Aorta (tissue), 5 donors: ENCODE measurements at places on chromosomes 11 and 22. TPM values are rescaled to one million over a fixed set of nuclear protein-coding genes. Genes with fewer than 3 reads are reported as not detected.

GRCh38 chr11:86274999-86275398, 27.0 kb upstream of the HIKESHI start:
- no peak for DNase-seq

DNA sequence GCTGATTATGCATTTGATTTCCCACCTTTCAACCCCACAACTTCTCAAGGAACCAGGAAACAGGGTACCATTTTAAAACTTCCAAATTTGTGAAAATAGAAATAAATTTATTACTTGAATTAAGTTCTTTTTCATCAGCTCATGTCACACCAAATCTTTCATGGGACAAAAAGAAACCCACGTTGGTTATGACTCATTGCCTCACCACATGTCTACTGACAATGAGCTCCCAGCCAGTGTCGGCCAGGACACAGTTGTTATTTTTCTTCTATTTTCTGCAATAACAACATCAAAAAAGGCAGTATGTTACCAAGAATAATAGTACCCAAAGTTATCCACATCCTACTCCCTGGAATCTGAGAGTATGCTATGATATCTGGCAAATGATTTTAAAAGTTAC, 17.3 kb downstream of the MS4A6A start:
- DNase-seq, result no peak

GRCh38 chr11:74005721-74006517, 3.0 kb downstream of the UCP3 start:
- DNase-seq, result no peak

DNA sequence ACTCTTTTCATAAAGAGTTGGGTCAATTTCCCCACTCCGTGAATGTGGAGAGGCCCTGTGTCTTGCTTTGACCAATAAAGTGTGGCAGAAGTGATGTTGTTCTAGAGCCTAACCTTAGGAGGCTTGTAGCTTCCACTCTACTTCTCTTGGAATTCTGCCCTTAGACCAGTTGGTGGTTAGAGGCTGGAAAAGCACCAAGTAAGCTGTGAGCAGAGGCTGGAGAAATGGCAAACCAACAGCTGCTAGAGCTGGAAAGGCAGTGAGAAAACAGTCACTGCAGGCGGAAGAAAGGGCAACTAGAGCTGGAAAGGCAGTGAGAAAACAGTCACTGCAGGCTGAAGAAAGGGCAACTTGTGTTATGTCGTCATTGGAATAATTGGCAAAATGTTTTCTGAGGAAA, 29.8 kb upstream of the MSANTD2 start:
- DNase-seq, result no peak

DNA sequence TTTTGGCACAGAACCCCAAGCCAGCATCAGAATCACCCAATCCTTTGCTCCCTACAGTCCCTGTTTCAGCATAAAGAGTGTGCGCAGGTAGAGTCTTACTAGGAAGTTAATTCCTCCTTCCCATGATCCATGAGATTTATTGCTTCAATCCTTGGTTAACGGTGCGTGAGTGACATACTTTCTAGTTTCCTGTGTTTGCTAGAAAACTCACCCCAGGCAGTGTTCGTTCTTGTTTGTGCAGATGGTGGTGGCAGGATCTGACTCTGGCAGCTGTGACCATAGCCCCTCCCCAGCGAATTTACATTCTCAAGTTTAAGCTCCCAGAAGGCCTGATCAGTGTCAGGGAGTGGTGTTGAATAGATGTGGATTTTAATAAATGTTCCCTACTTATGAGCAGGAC, 106.7 kb upstream of the CCT8L2 start:
- DNase-seq, result no peak

The TBX1 gene
- 1.1 TPM for polyA plus RNA-seq

The CNTF gene
- polyA plus RNA-seq, result 1.3 TPM
